ENCODE measurements at places on chromosomes 4 and X. TPM values are rescaled to one million over a fixed set of nuclear protein-coding genes. Genes with fewer than 3 reads are reported as not detected.

GRCh38 chr4:56745042-56745441, 63.9 kb upstream of the HOPX start:
- H3K27ac ChIP-seq: no peak overlapping the region
- no peaks in the 10 kb centered on the region for H3K4me1 ChIP-seq
- H3K4me3 ChIP-seq: no peak overlapping the region

GRCh38 chrX:65750674-65751469, 83.4 kb downstream of the MSN start:
- H3K4me3 ChIP-seq: no peak overlapping the region
- H3K36me3 ChIP-seq: no peaks in the 10 kb centered on the region
- DNase-seq: no peak
- H3K27ac ChIP-seq: no peak overlapping the region

Gene IL2RG
- total RNA-seq: 10.2 TPM

DNA sequence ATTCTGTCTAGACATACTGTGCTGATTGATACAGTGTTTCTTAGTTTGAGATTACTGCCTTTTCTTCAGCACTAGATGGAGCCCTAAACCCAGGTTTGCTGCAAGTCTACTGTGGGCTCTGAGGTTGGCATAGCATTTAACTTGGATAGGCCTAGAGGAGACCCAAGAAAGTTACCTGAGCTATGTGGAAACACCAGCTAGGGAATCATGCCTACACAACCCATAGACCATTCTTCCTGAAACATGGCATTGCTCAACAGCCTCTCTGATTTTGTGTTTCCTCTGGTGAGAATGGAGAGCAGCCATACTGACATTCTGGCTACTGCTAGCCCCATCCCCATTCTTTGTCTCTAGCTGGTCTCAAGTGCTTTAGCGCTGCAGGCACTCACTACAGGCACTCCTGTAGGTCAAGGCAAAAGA, 287.7 kb upstream of the PCDH18 start:
- no peaks in the 10 kb centered on the region for H3K36me3 ChIP-seq
- no peak for DNase-seq
- no peaks in the 10 kb centered on the region for H3K4me1 ChIP-seq
- H3K27ac ChIP-seq: no peak overlapping the region

GRCh38 chr4:102517753-102518152, 16.6 kb downstream of the NFKB1 start:
- no peaks in the 10 kb centered on the region for H3K27me3 ChIP-seq
- no peak overlapping the region for H3K27ac ChIP-seq
- H3K36me3 ChIP-seq: no peaks in the 10 kb centered on the region
- H3K4me3 ChIP-seq: no peak overlapping the region

DNA sequence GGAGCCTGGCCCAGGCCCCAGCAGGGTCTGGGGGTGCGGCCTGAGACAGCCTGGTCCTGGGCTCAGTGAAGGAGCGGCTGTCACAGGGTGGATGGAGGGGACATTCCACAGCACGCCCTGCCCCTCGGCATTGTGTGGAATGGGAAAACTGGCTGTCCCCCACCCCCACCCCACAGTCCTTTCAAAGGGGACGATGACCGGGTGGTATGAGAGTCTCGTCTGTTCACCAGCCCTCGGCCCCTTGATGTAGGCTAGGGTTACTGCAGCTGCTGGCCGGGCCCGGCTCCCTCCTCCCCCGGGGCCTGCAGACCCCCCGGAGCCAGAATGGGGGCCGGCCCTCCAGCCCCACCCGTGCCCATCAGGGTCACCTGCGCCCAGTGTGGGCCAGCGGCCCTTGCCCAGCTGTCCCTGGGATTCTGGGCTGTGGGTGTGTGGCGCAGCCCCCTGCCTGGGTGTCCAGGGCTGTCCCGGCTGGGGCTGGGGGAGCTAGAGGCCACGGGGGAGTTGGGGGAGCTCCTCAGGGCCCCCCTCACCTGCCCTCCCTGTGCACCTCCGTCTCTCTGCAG, 11.7 kb downstream of the FGFRL1 start:
- H3K4me3 ChIP-seq: no peak overlapping the region
- H3K27me3 ChIP-seq: no peaks in the 10 kb centered on the region
- H3K4me1 ChIP-seq: no peaks in the 10 kb centered on the region

GRCh38 chr4:26930964-26931363, 70.3 kb downstream of the STIM2 start:
- no peak for DNase-seq
- no peak overlapping the region for H3K4me3 ChIP-seq
- H3K36me3 ChIP-seq: no peaks in the 10 kb centered on the region
- H3K27me3 ChIP-seq: no peaks in the 10 kb centered on the region
- no peak overlapping the region for H3K27ac ChIP-seq
- no peaks in the 10 kb centered on the region for H3K4me1 ChIP-seq

Gene KLF3
- total RNA-seq: 75.0 TPM

Gene UBE2K
- total RNA-seq: 33.3 TPM

GRCh38 chrX:31123335-31123734, 51.5 kb upstream of the FTHL17 start:
- H3K27me3 ChIP-seq: no peaks in the 10 kb centered on the region
- H3K36me3 ChIP-seq: no peaks in the 10 kb centered on the region
- H3K27ac ChIP-seq: no peak overlapping the region
- no peaks in the 10 kb centered on the region for H3K4me1 ChIP-seq

Gene PDE6B
- 0.75 TPM for total RNA-seq

DNA sequence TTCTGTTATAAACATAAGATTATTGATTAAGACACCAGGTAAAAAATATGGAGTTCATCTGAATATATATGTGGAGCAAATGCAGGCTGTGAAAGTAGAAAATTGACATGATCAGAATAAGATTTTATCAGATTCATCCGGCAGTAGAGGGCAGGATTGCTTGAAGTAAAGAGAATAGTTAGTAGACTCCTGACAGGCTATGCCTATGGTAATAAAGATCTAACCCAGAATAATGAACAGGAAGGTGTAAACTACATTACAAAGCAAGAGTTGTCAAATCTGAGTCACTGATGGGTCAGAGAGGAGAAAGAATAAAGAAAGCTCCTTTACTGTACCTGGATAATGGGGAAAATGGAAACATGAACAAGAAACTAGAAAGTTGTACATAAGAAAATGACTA, 20.8 kb upstream of the TMEM184C start:
- H3K4me3 ChIP-seq: no peak overlapping the region
- no peaks in the 10 kb centered on the region for H3K4me1 ChIP-seq
- H3K36me3 ChIP-seq: no peaks in the 10 kb centered on the region
- H3K27me3 ChIP-seq: no peaks in the 10 kb centered on the region

DNA sequence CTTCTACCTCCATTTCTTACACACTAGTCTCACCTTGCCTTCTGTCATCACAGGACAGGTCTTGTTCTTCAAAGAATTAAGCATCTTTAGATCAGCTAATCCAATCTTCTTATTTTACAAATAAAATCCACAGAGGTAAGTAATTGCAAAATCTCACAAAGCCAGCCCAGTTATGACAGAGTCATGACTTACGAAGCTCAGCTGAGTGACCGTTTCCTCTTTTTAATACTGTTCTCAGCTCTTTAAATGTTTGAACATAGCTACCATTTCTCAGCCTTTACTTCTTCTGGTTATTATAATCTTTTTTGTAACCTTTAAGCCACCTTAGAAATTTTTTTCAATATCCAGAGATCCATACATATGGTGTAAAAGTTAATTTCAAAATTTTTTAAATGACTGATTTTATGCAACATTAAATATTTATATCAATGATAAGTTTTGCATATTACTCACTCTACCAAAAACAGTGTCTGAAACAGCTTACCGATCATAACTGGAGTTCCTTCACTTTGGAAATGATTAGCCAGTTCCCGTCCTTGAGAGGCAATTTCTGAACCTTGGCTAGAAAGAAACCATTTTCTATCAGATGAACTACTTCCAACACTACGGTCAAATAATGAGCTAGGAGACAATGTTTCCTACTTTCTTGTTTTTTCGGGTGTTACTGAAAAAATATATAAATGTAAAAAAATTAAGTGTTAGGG, 8.8 kb downstream of the ANKRD37 start:
- H3K27me3 ChIP-seq: no peaks in the 10 kb centered on the region
- DNase-seq: no peak
- H3K4me3 ChIP-seq: no peak overlapping the region
- H3K36me3 ChIP-seq: no peaks in the 10 kb centered on the region
- peaks cover 2% of the 10 kb centered on the region for H3K4me1 ChIP-seq

DNA sequence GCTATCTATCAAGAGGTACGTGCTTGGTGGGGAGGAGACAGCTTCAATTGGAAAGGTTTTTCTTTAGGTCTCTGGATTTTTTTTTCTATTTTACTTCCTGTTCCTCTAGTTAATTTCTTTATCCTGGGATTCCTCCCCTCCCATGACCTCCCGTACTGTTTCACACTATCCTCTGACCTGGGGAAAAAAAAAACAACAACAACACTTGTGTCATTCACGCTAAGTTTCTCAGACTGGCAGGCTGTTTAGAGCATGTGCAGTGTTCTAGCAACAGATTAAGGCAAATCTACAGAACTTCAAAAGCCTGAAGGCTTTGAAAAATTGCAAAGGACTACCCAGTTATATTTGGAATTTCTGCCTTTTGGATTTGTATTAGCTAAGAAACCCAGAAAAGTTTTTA, 358.4 kb downstream of the ARHGAP24 start:
- no peaks in the 10 kb centered on the region for H3K36me3 ChIP-seq
- H3K4me1 ChIP-seq: peaks cover 11% of the 10 kb centered on the region
- H3K27ac ChIP-seq: no peak overlapping the region
- no peaks in the 10 kb centered on the region for H3K27me3 ChIP-seq
- no peak overlapping the region for H3K4me3 ChIP-seq

GRCh38 chr4:22884157-22884556, 191.4 kb downstream of the GBA3 start:
- no peaks in the 10 kb centered on the region for H3K4me1 ChIP-seq
- no peaks in the 10 kb centered on the region for H3K27me3 ChIP-seq
- no peak overlapping the region for H3K27ac ChIP-seq
- H3K4me3 ChIP-seq: no peak overlapping the region
- DNase-seq: no peak

Gene ITIH6
- not detected for total RNA-seq

DNA sequence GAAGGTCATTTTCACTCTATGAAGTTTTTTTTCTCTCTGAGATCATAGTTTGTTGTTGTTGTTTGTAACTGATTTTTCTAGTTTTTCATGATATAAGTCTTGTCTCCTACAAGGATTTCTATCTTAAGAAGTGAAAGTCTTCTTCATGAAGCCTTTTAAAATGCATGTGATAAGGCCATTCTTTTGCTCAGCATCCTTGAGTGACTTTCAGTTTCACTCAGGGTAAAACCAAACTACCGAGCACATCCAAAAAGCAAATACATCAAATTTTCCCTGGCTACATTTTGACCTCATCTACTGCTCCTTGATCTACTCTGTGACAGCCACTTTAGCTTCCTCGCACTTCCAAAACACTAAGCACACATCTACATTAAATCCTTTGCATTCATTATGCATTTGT, 580.7 kb downstream of the KCTD8 start:
- H3K27me3 ChIP-seq: no peaks in the 10 kb centered on the region
- no peak for DNase-seq
- H3K36me3 ChIP-seq: no peaks in the 10 kb centered on the region
- H3K4me3 ChIP-seq: no peak overlapping the region

Gene MGAT4D
- not detected for total RNA-seq

- H3K36me3 ChIP-seq: no peaks in the 10 kb centered on the region
- no peaks in the 10 kb centered on the region for H3K27me3 ChIP-seq
These were observed 1479.5 kb downstream of the PCDH7 start for GRCh38 chr4:32199639-32200038.

Gene BMPR1B
- total RNA-seq: not detected
